ENCODE measurements at places on chromosomes 3 and 15.

DNA sequence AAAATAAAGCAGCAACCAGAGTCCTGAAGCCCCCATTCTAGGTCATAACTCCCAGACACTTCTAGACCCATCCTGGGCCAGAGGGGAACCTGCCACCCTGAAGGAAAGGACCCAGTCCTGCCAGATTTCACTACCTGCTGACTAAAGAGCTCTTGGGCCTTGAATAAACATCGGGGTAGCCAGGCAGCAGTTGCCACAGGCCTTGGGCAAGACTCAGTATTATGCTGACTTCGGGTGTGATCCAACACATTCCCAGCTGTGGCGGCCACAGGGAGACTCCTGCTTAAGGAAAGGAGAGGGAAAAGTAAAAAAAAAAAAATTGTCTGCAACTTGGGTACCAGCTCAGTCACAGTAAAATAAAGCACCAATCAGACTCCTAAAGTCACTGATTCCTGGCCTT, 23.8 kb downstream of the NEDD4 start:
- no peak for DNase-seq

DNA sequence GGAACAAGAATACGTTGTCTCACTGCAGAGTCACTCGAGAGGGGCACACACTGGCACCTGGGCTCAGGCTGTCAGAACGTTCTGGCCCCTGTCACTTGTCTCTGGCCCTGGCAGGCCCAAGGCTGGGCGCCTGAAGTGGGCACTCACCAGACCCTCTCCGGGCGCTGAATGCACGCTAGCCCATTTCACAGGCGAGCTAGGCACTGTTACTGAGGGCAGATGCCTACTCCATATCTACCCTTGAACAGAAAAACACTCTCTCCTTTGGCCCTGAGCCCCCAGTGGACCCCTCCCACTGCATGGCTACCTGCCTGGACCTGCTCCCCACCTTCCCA, 42.3 kb upstream of the IQSEC1 start:
- DNase-seq = no peak

DNA sequence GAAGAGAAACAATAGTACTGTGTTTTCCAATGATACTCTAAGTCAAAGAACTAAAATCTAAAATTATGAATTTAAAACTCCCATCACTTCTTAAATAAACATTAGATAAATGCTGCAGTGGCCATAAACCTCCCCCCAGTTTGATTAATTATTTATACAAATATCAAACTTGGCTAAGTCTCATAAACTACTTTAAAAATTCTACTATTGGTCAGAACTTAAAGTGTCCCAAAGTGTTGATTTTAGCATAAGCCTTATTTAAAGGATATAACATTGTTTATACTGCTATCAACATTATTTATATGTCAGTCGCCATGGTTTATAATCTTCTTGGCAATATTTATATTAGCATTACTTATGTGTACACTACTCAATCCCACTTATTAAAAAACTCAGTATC, 132.4 kb downstream of the SCAPER start:
- DNase-seq = no peak

- peak; percentile 44 for DNase-seq
Measured at GRCh38 chr15:78726870-78727551, 84.3 kb downstream of the ADAMTS7 start.

DNA sequence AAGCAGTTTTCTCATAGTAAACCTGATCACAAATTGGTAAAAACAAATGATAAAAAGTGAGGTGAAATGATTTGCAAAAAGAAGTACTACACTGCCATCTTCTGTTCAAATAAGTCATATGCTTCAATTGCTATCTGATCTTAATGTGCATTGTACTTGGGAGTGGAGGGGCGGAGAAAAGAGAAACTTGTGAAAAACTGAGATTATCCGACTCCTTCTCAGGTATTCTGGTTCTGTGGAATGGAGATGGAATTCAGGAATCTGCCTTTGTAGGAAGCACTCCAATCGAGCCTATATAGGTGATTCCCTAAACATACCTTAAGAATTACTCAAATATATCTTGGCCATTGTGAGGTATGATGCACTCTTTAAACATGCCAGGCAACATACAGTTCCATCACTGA, 180.6 kb downstream of the CHL1 start:
- peak; percentile 4 for DNase-seq

GRCh38 chr3:186255703-186256331, 106.2 kb downstream of the DGKG start:
- no peak for DNase-seq
